ENCODE measurements at places on chromosomes 6 and 20.

GRCh38 chr20:5504061-5504739, 187.4 kb upstream of the PROKR2 start:
- DNase-seq, result no peak

DNA sequence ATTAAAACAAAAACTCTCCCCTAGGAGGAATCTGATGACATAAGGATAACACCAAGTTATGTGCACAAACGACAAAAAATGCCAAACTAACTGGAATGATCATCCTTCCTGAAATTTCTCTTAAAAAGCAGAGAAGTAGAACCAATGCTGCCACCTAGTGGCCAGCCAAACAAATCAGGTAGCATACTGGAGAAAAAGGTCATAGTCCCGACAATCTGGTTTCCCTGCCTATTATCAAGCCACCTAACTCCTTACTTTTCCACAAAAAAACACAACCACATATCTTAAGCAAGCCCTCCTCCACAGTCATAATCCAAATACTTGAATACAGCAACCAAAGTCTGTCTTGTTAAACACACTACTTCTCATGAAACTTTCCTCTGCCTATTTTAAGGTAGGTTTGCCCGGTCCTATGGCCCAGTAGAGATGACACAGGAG, 5.3 kb downstream of the OARD1 start:
- peak; percentile 55 for DNase-seq

DNA sequence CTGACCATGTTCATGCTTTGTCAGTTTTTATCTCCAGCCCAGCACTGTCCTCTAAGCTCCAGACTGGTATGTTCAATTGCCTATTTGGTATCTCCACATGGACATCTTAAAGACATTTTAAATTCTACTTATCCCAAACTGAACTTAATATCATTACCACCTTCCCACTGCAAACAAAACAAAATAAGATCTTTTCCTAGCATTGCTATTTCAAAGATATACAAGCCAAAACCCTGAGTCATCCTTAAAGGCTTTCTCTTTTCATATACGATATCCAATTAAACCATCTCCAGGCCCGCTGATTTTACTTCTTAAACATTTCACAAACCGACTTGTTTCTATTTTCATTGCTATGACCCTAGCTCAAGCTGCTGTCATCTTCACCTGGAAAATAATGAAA, 35.1 kb upstream of the HS3ST5 start:
- no peak for DNase-seq

DNA sequence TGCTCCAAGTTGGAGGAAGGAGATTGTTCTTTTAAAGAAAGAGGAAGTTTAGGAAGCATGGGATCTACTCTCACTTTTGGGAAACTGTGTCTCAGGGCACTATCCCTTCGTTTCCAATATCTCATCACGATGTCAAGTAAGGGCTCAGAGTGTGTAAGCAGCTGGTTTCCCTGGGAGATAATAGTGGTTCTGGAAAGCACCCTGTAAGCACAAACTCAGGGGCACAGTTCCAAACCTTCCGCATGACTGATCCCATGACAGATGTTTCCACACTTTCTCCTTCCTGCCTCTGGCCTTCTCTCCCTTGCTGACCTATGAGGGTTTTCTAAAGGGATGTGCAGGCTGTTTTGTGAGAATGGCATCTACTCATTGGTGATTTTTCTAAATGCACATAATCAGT, 33.9 kb downstream of the ADTRP start:
- no peak for DNase-seq

DNA sequence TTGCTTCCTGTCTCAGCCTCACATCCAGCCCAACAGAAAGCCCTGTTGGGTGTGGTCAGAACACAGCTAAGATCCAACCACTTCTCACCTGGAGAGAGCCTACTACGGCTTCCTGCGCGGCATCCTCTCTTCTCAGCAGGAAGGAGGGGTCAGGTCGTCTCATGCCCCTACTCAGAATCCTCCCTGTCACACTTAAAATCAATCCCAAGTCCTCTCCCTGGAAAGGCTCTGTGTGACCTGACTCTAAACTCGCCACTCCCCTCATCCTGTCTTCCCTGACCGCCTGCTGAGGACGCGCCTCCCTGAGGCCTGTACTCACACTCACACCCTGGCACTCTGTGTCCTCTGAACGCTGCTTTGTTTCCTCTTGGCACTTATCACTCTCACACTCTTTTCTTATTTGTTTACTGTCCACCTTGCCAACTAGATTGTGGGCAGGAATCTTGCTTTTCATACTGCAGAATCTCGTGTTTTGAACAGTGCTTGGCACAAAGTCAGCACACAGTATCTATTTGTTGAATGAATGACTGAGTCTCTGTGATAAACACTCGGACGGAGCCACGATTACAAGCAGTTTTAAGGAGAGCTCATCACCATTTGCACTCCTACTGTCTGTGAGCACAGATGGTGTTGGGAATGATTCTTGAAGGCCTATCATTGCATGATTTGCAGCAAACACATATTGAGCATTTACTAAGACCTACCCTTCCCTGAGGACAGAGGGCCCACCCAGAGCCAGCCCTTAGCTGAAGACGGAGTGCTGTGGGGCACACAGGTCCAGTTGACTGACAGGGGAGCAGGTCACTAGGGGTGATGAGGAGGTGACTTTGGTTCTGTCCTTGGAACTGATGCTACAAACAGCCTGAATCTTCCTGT, 18.7 kb downstream of the RAB5IF start:
- DNase-seq, result no peak

DNA sequence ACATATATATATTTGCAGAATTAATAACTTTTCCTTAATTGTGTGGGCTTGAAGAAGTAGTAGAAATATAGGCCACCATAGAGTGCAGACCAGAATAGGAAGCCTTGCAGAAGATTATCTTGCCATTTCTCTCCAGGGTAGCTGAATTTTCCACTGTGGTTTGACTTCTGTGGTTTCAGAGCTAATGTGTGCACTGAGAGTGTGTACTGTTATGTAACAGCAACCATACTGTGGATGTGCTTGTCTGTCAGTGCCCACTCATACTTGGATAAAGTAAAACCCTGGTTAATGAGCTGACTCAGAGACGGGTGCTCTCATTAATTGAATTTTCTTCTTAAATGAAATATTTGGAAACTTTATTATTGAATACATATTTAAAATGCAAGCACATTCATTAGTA, 57.2 kb downstream of the CEP43 start:
- no peak for DNase-seq

GRCh38 chr6:132067286-132067685, 116.1 kb upstream of the CCN2 start:
- no peak for DNase-seq

DNA sequence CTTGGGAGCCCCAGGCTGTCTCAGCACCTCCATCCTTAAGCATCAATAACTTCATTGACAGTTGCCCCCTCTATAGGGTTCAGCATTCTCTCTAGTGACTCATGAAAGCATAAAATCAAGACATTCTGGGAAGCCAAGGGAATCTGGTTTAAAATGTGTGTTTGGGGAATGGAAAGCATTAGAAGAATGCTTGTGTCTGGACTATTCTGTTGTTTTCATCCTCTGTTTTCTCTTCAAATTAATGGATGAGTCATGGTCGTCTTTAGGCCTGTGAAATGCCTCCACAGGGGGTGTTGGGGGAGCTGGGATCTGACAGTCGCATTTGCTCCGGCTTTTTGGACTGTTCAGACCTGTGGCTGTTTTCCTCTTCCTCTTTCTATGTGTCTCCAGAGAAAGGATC, 279.7 kb downstream of the CDC5L start:
- DNase-seq, result no peak

DNA sequence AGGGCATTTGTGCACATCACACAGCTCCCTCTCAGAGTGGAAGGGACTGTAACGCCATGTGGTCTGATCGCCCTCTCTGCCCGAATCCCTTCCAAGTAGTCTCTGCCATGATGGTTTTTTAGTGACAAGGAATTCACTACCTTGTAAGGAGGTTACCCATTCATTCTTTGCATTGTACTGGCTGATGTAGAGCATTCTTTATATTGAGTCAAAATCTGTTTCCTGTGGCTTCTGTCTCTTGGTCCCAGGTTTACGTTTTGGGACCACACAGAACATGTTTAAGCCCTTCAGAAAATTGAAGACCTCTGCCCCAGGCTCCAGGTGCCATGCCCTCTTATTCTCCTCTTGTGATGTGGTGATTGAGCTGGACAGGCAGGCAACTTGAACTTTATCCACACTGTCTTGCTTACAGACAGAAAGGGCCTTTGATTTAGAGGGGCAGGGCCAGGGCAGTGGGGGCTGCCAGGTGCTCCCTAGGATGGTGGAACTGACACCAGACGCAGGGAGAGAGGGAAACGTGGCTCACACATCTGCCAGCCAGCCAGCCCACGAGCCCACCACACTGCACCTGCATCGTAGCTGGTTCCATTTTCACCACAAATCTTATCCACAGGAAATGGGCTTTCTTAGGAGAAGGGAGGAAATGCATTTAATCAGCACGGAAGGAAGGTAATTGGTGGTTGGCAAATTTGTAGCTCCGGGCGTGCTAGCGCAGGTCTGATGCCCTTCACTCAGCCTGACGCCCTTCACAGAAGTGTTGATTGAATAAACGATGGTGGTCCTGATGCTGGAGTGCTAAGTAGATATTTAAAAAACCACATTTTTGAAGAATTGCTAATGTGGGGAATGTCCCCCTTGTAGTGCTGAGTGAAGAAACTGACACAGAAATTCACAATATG, 78.2 kb downstream of the TCP11 start:
- DNase-seq, result no peak

Data from stimulated activated CD4-positive, alpha-beta T cell treated with anti-CD3 and anti-CD28 coated beads, Interleukin-12 subunit alpha, Interleukin-12 subunit beta, amount 100 ng/mL, for 24 hours (primary cell).